T follicular helper cell (primary cell): ENCODE measurements at places on chromosomes 3 and 15.

- DNase-seq = no peak
Measured at GRCh38 chr3:11548721-11549131, 95.0 kb downstream of the VGLL4 start.

GRCh38 chr3:138148503-138148902, 16.3 kb upstream of the A4GNT start:
- DNase-seq = no peak

GRCh38 chr3:25663347-25663868, 1.3 kb downstream of the TOP2B start:
- peak; percentile 14 for DNase-seq

DNA sequence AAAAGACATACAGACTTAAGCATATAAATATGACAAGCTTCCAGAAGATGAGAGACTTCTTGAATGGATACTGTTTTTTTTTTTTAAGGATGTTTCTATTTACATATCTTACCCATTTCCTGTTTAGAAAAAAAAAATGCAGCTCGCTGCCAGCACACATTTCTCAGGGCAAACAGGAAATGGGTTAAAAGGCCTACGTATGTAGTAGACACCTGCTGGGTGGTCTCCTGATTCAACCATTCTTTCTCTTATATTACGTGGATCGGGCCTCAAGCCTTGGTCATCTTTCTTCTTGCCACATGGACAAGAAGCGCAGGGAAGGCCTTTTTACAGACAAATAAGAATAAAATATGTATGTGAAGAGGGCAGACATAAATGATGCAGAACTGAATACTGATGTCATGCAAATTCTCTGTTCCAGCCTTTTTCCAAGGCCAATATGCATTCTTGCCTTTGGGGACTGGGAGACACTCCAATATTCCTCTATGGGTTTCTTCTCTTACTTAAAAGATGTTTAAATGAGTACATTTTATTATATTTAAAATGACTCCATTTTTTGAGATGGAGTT, 35.0 kb upstream of the TJP1 start:
- DNase-seq = no peak

DNA sequence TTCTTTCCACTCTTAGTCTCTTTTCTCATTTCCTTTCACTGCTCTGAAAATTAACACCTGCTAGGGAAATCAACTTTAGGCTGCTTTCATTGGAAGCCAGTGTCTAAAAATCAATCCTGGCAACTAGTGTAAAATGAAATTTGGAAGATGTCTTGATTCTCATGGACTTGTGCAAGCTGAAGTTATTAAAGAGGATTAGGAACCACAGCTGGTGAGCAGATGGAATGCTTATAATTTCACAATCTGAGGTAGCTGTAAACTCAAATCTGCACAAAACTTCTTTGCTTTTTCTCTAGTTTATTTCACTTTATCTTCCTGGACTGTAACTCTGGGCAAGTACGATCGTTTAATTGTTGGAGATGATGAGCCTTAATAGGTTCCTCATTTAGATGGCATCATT, 175.6 kb downstream of the GHSR start:
- no peak for DNase-seq

DNA sequence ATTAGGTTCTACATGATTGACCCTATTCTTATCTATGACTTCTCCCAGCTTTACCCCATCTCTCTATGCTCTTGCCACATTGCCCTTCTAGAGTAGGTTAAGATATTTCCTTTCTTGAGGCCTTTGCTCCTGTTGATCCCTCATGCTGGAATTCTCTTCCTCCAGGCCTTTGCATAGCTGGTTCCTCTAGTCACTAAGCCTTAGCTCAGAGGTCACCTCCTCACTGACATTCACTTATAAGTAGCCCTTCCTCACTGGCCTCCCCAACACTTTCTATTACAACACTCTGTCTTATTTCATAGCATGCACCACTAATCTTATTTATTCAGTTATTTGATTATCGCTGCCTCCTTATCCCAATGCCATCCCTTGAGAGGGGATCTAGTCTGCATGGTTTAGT, 228.4 kb upstream of the COL8A1 start:
- DNase-seq = no peak

- no peak for DNase-seq
Measured at GRCh38 chr3:172903642-172904320, 153.3 kb downstream of the ECT2 start.

DNA sequence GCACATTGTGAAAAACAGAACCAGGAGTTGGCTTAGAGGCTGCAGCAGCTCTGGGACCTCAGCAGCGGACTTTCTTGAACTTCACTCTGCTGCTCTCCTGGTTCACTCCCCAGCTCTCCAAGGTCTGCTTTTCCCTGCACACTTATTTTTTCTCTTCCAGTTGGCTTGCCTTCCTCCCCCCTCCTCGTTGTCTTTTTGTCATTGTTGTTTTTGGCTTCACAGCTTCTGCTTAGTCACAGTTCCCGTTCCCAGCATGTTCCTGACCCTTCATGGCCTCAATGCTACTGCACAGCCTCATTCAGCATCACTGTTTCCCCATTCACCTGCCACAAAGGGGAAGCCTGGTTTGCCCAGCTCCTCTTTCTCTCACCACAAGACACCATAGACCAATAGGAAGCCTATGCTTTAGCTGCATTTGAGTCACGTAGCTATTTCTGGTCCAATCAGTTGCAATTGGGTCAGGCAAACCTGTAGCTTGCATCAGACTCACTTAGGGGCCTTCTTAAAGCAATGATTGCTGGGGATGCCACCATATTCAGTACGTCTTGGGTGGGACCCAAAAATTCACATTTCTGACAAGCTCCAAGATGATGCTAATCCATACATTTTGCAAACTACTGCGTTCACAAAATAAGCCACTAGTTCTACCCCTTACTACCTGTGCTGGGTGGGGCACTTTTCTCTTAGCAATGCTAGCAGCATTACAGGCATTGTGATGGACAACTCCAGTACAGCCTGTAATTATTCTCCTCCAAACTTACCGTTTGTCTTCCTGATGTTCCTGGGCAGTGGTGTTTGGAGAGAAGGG, 7.8 kb upstream of the SUMF1 start:
- DNase-seq = no peak

DNA sequence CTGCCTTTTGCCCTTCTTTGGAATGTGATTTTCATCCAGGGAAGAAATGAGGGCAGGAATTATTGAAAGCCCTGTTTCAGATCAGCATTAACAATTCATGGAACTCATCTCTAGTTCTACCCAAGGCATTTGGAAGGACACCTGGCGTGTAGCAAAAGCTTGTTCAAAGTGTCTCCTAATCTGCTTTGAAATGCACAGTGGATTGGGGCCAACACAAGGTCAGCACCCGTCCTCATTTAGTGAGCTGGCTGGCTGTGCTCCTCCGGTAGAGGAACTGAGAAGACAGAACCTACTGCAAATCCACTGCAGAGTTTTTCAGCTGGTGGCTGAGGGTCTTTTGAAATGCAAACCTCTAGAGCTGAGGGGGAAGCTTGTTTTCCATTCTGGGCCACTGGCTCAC, 141.6 kb upstream of the STT3B start:
- DNase-seq = no peak

GRCh38 chr3:13841141-13841540, 38.7 kb downstream of the WNT7A start:
- DNase-seq = no peak

GRCh38 chr3:49667701-49668413, 6.3 kb upstream of the APEH start:
- DNase-seq = no peak

DNA sequence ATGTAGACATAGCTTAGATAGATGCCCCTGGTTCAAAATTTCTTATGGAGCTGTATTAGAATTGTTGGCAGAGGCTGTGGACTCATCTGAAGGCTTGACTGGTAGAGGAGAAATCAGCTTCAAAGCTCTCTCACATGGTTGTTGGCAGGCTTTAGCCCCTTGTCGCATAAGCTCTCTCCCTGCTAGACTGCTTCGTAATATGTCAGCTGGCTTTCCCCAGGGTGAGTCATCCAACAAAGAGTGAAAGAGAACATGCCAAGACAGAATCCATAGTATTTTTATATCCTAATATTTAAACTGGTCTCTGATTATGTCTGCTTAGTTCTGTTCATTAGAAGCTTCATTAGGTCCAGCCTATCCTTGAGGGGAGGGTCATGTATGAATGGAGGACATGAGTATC, 427.4 kb upstream of the NAALADL2 start:
- DNase-seq = no peak

DNA sequence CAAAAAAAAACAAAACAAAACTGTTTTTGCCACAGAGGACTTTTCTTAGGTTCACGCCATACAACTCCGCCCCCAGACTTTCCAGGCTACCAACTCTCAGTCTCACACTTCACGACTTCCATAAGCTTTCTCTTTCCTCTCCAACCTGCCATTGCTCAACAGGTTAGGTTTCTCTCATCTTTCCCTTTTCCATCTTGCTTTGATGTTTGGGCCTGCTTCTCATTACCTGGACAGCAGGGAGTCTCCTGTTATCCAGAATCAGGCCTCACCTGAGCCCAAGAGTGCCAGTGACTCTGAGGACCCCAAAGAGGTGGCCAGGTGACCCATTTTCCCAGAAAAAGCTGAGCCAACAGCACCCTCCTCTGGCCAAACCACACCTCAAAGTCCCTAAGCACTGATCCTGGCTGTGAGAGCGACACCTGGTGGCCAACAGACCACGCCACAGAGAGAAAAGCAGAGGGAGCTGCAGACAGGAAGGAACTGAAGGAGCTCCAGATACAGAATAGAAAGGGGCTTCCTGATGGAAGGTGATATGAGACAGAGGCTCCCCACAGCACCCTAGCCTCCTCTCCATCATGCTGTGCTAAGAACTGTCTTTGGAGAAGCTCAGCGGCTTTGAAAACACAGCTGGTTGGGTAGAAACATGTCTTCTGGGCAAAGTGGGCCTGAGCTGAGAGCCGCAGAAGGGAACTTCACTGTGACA, 4.0 kb downstream of the CCDC51 start:
- peak; percentile 81 for DNase-seq

DNA sequence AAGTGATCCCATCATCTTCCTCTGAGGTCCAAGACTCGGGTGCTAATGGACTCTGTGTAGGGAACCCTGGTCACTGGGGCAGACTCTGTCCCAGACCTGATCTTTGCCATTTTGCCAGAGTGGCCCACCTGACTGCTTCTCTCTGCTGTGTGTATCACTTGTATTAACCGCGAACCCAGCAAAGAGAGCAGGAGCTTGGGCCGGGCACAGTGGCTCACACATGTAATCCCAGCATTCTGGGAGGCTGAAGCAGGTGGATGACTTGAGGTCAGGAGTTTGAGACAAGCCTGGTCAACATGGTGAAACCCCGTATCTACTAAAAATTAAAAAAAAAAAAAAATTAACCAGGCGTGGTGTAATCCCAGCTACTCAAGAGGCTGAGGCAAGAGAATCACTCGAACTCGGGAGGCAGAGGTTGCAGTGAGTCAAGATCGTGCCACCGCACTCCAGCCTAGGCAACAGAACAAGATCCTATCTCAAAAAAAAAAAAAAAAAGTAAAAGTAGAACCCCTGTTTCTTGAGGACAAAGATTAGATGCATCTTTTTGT, 32.9 kb upstream of the CYP11A1 start:
- DNase-seq = no peak

- no peak for DNase-seq
Measured at GRCh38 chr3:113496924-113497323, 18.0 kb downstream of the SPICE1 start.

DNA sequence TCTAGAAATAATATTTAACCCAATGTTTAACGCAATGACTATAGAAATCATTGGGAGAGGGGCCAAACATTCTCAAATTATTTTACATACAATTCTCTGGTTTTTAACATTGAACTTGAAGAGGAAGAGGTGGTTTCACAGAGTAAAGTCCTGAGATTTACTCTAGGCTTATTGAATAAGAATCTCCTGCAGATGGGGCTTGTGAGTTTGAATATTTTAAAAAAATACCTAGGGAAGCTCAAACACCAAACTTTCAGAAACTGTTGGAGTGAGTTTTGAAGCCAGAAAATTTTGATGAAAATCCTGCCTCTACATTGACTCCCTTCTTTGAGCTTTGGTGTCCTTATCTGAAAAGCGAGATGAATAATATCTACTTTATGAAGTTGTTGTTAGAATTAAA, 906.6 kb downstream of the TUSC7 start:
- no peak for DNase-seq

DNA sequence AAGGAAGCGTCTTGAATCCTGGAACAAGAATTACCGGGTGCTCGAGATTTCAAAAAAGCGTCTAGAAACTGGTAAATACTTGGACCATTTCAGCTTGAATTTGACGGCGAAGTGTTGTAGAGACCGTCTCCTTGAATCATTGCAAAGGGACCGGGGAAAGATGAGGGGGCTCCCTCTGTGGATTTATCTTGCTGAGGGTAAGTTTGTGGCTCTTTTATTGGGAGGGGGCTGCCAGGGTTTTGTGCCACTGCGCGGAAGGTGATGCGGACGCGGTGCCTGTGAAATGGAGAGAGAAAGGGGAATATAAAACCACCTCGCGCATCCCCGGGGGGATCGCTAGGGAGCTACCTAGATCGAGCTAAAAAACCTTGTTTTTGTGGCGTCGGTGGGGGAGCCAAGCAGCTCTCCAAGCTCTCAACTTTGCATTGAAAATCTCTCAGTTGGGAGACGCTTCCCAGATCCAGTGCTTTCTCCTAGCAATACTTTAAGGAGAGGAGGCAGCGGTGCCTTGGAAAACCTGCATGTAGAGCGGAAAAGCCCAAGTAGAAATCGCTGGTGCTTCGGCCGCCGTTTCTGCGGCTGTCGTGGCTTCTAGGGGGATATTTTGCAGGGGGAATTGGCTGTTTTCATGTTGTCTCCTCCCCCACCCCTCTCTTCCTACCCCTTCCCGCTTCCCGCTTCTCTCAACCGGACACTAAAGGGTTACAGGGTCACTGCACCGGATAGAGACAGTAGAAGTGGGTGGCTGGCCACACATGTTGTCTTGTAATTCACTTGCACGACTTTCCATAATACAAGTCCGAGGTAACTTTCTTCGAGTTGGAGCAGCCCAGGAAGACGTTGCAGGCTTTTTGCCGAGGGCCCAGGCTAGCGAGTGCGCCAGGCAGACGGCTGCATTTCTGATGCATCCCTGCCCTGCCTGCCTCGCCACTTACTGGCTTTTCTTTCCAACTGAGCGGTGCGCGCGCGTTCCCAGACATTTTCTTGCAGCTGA, 187.6 kb downstream of the NLGN1 start:
- no peak for DNase-seq

GRCh38 chr3:134937256-134938028, 142.4 kb downstream of the EPHB1 start:
- DNase-seq = no peak

DNA sequence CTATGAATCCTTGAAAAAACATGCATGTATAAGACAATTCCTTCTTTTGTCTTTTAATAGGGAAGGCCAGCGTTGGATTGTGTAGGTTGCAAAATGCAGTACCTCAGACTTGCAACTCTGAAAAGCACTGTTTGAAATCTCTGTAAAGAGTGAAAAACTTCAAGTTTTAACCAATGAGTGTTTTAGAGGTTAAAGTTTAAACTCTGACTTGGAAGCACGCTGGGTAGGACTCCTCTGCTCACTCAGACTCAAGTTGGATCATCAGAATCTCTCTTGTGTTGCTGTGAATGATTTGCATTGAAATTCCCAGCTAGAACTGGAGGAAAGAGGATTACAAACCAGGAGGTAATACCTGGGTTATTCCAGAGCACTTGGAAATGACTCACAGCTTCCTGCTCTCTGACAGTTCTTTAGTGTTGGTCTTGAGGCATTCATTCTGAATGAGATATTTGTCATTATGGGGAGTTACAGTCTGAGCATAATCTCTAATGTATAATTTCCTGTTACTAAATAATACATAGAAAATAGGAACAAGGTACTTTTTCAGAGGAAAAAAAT, 49.1 kb downstream of the PLS1 start:
- DNase-seq = no peak
